ENCODE measurements at places on chromosomes 4 and X.

- no peak for DNase-seq
Measured at GRCh38 chr4:150078041-150078578, at the start of gene DCLK2. DCLK2 (plus strand) TSS chr4:150078445; CDS start chr4:150079028, 583 bp downstream.

GRCh38 chr4:40043786-40044185, 12.9 kb upstream of the N4BP2 start:
- DNase-seq = no peak

DNA sequence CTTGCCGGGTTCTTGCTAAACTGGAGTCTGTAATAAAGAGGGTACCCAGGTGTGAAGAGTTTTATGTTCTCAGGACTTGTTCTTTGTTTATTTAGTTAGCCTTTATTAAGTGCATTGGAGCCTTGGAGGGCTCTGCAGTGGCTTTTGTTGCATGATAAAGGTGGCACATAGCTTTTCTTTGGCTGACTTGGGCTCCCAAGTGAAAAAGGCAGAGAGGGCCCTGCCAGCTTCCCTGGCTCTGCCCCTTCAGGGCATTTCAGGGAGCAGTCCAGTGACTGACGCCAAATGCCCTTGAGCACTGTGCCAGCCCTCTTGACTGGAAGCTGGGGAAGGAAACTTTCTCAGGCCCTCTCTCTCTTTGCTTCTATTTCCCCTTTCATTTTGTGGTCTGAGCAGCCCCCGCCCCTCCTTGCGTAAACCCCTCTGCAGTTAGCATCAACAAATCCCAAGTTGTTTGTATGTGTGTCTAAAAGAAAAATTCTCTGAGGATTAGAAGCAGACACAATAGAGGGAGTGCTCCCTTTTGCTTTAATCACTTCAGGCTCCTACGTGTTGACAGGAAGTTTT, 152.2 kb downstream of the NHS start:
- no peak for DNase-seq

DNA sequence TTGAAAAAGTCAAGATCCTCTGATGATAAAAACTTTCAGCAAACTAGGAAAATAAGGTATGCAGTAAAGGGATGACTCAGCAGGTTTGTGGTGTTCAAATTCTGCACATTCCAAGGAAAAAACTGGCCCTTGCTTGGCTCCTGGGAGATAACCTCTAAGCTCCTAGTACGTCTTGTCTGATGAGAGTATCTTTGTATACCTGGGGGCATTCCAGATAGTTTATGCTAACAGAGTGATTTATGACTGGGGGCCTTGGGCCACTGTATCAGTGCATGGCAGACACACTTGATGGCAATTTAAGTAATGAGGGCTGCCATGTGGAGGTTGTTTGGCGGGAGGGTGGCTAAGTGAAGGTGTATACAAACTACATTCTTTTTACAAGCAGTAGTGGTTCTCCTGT, 56.9 kb downstream of the NSG1 start:
- DNase-seq = no peak

- DNase-seq = no peak
Measured at GRCh38 chr4:78613522-78614321, 62.2 kb downstream of the ANXA3 start.

GRCh38 chr4:144782345-144782744, 136.4 kb downstream of the HHIP start:
- DNase-seq = no peak

DNA sequence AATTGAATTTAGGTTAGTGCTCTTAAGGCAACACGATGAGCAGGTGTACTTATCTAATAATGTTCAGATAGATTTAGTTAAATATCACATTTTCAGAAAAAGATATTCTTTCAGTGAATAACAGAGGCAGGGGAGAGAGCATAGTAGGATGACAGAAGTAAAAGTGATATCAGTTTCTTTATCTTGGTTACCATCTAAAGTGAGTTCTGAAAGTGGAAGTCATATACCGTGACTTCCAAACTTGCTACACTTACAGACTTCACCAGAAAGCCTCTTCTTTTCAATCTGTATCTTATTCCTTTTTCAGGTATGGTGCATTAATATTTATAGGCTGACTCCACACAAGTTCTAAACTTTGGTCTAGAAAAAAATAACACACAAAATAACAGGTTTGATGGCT, 124.9 kb downstream of the POU4F2 start:
- DNase-seq = no peak

- DNase-seq = no peak
Measured at GRCh38 chrX:12978205-12979025, 3.5 kb downstream of the TMSB4X start.

DNA sequence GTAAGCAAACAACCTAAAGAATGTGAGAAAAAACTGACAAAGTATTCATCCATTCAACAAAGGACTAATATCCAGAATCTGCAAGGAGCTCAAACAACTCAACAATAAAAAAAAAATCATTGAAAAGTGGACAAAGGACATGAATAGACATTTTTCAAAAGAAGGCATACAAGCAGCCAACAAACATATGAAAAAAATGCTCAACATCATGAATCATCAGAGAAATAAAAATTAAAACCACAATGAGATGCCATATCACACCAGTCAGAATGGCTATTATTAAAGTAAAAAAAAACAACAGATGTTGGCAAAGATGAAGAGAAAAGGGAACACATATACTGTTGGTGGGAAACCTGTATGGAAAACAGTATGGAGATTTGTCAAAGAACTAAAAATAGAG, 120.7 kb upstream of the ADGRL3 start:
- DNase-seq = no peak

GRCh38 chrX:109857584-109858228, 124.6 kb upstream of the ACSL4 start:
- no peak for DNase-seq

DNA sequence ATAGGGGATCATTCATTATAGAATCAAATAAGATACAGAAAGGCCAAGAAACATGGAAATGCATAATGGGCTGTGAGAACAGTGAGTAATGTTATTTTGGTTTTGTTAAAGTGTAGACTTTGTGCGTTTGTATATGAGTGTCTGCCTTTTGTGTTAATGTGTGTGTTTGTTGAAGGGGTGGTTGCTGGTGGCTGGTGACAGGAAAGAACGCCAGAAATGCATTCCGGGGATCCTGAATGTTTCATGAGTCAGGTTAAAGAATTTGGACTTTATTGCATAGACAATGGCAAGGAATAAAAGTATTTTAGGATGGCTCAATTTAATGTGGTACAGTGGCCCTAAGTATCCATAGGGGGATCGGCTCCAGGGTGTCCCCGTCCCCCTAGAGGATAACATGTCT, 1228.9 kb downstream of the PCDH7 start:
- DNase-seq = no peak

DNA sequence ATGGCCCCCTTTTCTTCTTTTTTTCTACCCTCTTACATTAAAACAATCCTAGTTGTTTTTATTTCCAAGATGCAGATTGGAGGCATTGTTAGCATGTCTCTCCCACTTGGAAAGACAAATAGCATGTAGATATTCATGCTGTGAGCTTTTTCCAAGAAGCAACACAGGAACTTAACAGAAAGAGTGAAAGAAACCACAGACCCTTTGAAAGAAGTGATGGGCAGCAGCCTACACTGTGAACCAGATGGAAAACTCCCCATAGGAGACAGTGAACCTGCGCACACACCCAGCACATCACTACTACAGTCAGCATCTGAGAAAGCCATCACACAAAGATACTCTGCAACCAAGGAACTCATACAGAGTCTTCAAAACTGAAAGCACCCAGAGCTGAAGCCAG, 17.8 kb downstream of the CT47C1 start:
- DNase-seq = no peak

DNA sequence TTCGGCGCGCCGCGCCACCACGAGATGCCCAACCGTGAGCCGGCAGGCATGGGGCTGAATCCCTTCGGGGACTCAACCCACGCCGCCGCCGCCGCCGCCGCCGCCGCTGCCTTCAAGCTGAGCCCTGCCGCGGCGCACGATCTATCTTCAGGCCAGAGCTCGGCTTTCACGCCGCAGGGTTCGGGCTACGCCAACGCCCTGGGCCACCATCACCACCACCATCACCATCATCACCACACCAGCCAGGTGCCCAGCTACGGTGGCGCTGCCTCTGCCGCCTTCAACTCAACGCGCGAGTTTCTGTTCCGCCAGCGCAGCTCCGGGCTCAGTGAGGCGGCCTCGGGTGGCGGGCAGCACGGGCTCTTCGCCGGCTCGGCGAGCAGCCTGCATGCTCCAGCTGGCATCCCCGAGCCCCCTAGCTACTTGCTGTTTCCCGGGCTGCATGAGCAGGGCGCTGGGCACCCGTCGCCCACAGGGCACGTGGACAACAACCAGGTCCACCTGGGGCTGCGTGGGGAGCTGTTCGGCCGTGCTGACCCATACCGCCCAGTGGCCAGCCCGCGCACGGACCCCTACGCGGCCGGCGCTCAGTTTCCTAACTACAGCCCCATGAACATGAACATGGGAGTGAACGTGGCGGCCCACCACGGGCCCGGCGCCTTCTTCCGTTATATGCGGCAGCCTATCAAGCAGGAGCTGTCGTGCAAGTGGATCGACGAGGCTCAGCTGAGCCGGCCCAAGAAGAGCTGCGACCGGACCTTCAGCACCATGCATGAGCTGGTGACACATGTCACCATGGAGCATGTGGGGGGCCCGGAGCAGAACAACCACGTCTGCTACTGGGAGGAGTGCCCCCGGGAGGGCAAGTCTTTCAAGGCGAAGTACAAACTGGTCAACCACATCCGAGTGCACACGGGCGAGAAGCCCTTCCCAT, 1.1 kb downstream of the ZIC3 start:
- no peak for DNase-seq

- DNase-seq = no peak
Measured at GRCh38 chr4:157245351-157245750, 24.8 kb downstream of the GRIA2 start.

- DNase-seq = no peak
Measured at GRCh38 chr4:6767386-6767747, 15.2 kb upstream of the KIAA0232 start.

DNA sequence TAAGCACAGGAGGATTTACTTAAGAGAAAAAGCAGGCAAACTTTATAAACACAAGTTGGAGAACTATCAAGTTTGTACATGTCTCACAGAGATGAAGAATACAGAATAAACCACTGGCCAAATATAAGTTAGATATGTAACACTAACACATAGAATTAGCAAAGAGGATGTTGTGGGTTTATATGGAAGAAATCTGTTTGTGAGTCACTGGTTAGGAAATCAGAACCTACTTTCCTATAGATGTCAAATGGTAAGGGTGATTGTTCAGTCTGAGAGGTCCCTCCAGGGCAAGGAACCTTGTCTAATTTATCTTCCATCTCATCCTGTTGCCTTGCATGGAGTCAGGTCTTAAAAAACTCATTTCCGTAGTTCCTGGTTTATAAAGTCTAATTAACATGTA, 14.8 kb upstream of the ART3 start:
- DNase-seq = no peak

DNA sequence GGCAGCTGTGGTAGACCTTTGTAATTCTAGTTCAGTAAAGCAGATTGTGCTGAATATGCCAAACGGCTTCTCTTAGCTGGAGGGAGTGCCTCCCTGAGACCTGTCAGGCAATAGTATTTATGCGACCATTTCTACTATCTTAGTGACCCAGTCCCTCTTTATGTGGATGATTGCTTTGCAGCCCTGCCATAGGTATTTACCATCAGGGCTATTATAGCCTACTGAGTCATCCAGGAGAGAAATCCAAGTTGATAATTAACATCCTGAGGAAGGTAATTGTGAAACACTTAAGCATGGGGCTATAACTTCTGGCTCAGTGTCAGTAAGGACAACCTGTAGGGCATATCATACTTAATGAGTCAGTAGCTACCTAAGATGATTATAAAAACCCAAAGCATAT, 103.9 kb upstream of the MAOA start:
- DNase-seq = no peak

Measured in NCI-H2081 treated with DMSO at 0.1 percent for 48 hours (cell line).